ENCODE measurements at places on chromosomes 4 and X.

GRCh38 chr4:137739391-137739790, 207.1 kb upstream of the PCDH18 start:
- no peak for DNase-seq

DNA sequence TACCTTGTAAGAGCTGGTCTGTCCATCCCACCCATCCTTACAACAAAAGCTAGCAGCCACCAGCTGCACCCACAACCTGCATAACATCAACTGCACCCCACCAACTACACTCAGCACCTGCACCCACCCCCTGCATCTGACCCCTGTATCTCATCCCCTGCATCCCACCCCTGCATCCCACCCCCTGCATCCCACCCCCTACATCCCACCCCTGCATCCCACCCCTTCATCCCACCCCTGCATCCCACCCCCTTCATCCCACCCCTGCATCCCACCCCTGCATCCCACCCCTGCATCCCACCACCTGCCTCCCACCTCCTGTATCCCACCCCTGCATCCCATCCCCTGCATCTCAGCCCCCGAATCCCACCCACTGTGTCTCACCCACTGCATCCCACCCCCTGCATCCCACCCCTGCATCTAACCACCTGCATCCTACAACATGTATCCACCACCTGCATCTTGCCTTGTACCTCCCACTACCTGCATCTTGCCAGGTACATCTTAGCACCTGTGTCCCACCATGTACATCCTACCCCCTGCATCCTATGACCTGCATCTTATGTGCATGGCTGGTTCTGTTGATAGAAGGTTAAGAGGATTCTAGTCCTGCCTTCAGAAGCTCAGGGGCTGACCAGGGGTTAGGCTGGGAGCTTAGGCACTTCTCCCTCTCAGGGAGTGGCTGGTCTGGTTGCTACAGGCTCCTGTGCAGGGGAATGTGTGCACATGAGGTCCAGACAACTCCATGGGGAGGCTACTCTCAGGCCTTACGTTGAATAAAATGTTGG, 9.4 kb downstream of the TMEM271 start:
- no peak for DNase-seq

DNA sequence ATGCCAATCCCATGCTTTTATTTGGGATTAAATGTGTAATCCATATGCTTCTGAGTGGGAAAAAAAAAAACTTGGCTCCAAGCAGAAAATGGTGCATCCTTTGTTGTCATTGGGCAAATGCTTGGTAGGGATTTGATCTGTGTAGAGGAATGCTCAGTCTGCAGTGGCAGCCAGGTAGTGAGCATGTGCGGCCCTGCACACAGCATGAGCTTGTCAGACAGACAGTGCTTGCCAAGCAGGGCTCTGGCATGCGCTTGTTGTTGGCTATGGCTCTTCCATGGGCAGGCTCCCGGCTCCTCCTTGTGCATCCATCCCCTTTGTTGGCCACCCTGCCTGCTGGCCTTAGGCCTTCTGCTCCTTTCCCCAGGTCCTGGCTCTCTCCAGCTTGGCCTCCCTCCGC, 130.3 kb downstream of the GPR143 start:
- no peak for DNase-seq

- no peak for DNase-seq
These were observed at the start of gene PRDM8 for GRCh38 chr4:80196922-80197573. PRDM8 (plus strand) TSS chr4:80197503; CDS start chr4:80200081, 2,578 bp downstream.

- DNase-seq = no peak
These were observed 54.9 kb downstream of the PHOX2B start for GRCh38 chr4:41693629-41694028.

DNA sequence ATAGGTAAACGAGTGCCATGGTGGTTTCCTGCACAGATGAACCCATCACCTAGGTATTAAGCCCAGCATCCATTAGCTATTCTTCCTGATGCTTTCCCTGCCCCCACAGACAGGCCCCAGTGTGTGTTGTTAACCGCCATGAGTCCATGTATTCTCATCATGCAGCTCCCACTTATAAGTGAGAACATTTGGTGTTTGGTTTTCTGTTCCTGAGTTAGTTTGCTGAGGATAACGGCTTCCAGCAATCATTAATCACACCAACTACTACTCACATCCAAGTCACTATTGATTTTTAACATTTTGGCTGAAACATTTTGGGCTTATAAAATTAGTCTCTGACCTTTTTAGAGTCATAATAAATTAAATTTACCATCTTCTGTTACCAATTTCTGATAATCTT, 205.3 kb downstream of the SPOCK3 start:
- DNase-seq = no peak

DNA sequence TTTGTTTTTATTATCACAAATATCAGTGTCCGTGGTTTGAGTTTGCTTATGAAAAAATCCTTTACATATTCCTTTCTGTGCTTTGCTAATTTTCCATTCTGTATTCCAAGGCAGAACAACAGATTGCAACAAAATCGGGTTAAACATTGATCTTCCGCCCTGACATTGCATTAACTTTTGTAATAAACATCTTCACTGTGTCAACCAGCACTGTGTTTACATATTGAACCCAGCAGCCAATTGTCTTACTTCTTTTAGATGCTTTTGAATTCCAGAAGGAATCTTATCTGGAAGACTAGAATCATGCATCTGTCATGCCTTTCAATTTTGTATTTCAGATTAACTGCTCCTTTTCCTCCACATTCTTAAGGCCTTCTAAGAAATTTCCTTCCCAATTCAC, 147.8 kb upstream of the CXXC4 start:
- no peak for DNase-seq

DNA sequence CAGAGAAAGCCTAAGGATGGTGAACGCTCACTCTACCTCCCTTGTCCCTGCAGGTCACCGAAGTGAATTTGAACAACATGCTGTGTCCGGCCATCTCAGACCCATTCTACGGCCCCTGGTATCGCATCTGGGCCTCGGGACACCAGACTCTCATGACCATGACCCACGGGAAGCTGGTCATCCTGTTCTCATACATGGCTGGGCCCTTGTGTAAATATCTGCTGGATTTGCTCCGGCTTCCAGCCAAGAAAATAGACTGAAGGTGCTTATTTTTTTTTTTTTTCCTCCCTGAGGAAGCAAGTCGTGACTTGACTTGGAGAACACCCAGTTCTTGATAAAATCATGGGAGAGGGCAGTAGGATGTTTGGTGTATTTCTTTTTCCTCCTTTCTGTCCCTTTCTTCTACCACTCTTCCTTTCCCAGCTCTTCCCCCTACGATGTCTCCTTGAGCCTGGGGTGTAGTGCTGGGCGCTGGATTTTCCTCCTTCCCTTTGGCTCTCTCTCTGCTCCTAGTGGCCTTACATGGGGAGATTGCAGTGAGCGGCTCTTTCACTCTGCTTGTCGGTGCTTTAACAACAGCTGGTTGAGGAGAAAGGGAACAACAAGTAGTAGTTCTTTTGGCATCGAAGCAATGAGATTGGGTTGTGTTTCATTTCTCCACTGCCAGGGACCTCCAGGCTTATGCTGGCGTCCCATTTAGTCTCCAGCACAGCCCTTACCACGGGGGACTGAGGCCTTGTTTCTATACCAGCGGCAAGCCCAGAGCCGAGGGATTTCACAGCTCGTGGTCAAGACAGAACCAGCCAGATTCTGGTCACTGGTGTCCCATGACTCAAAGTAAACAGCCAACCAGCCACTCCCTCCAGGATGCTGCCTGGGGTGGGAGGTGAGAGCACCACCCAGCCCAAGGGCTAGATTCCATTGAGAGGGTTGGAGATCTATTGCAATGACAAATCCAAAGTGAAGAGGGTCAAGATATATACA, 144.4 kb downstream of the AMMECR1 start:
- DNase-seq = no peak

DNA sequence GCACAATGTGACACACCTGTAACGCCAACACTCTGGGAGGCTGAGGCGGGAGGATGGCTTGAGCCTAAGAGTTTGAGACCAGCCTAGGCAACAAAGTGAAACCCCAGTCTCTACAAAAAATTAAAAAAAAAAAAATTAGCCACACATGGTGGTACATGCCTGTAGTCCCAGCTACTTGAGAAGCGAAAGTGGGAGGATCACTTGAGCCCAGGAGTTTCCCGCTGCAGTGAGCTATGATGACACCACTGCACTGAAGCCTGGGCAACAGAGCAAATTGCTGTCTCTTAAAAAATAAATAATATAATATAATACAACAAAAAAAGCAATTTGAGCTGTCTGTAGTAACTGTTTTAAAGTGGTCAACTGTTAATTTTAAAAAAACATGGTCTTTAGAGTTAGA, 13.2 kb downstream of the SPOCK3 start:
- no peak for DNase-seq

DNA sequence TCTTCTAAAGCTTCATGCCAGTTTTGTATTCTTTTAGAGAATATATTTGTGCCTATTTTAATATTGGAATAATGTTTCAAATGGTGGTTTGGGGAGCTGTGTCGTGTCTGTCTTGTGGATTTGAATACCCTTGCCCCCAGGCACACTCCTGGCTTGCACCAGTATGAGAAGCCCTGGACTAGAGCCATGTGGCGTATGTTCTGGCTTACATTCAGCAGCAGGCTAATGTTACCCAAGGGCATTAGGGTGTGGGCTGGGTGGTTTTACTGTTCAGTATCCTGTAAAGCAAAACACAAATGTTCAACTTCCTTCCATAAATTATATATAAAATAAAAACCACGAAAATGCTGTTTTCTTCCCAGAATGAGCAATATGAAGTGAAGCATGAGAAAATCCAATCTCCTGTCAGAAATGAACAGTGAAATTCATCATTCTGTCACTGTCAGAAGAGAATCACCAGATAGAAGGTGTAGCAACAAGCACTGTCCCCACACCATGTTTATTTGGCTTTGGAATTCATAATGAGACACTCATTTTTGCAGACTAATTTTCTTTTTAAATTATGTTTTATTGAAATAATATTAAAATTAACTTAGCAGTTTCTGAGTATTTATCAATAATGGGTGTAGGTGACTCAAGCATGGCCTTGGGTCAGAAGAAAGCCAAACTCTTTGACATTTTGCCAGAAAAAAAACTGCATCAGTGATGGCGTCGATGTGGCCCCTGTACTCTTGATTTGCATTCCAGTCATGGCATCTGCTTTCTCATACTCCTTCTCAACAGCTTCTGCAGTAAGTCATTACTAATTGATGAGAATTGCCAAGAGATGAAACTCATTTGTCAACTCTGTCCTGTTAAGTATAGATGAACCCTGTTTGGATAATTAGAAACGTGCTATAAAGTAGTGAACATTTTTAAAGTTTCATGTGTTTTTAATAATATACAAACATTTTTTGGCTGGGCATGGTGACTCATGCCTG, 43.8 kb downstream of the WWC2 start:
- DNase-seq = no peak

- no peak for DNase-seq
These were observed 438.1 kb downstream of the TLL1 start for GRCh38 chr4:166311169-166311568.

GRCh38 chr4:137378821-137379220, 153.5 kb downstream of the PCDH18 start:
- no peak for DNase-seq

DNA sequence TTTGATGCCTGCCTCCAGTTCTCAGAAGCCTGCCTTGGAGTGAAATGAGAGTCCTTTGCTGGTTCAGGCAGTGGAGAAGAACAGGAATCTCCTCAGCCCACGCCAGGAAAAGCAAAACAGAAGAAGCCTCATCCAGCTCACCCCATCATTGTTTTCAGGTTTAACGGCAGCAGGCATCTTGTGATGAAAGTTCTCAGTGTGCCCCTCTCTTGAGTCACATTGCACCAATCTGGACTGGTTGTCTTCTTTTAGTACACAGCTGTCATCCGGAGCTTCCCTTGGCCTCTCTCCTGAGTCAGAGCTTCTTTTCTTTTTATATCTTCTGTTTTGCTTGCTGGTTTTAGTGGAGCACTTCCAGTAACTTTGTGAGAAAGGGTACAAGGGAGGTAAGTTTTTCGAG, 50.9 kb downstream of the TSPAN7 start:
- no peak for DNase-seq

DNA sequence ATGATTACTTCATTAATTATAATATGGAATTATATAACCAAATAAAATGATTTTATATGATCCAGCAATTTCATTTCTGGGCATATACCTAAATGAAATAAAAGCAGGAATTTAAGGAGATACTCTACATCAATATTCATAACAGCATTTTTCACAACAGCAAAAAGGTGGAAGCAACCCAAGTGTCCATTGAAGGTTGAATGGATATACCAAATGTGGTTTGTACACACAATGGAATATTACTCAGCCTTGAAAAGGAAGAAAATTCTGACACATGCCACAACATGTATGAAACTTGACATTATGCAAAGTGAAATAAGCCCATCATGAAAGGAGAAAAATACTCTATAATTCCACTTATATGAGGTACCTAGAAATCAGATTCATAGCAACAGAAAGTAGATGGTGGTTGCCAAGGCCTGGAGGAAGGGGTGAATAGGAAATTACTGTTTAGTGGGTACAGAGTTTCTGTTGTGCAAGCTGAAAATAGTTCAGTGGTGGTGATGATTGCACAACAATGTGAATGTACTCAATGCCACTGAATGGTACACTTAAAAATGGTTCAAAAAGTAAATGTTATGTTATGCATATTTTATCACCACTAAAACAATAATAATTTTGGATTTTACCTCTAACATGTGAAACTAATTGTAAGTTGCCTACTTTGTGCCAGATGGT, 471.5 kb downstream of the SPRY1 start:
- no peak for DNase-seq

DNA sequence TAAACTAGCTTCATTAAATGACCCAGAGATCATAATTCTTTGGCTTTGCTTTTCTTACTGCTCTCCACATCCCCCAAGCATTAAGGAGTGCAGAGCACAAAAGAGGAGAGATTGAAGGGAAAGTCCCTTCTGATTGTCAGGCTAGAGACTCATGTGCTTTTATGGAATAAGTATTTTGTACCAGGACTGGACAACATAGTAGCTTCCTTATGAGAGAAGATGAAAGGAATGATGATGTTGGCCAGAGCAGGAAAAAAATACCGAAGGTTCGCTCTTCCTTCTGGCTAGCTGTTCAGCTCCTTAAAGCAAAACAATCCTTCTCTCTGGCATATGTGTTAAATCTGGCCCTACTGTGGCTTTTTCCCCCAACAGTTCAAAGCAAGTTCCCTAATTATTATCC, 53.1 kb downstream of the HOPX start:
- no peak for DNase-seq

DNA sequence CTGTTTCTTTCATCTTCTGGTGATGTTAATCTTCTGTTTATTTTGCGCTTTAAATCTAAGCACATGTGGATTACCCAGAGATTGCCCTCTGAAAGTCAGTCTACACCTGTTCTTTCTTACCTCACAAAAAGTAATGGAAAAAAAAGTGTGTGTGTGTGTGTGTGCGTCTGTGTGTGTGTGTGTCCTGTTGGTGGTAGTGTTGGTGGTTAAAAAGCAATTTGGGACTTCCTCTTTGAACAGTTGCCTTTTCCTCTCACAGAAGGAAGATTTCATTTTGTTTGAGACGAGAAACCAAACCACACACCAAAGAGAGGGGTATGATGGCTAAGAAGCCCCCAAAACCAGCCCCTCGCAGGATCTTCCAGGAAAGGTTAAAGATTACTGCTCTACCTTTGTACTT, at the start of gene STAP1:
TSS of gene STAP1 (plus strand) at position 235 of the 400 bp plus-strand sequence. CDS start at position 318, 83 bp downstream.
- DNase-seq = no peak

- DNase-seq = no peak
These were observed 949.0 kb downstream of the C4orf33 start for GRCh38 chr4:130044788-130045531.

All from hematopoietic multipotent progenitor cell treated with erythropoietin and hydrocortisone succinate and interleukin-3 and kit ligand, for 17 days (in vitro differentiated cells).